ENCODE measurements at places on chromosomes 2 and 18.

DNA sequence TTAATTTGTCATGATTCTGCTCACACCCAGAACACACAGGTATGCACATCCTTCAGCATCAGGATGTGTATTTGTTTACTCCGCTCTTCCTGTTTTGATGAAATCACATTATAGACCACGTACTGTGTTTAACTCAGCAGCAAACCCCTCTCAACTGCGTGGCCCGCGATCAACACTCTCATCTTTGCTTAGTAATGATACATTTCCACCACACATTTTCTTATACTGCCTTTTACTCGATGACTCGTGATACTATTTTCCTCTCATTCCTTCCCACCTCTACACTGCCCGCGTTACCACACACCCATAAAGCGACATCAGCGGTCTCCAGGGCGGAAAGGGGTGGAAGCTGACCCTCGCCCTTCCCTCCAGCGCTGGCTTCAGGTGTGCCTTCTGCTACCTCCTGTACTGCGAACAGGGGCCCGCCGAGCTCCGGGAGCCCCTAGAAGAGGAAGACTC, 1.3 kb downstream of the NETO1 start:
- no peak for DNase-seq

DNA sequence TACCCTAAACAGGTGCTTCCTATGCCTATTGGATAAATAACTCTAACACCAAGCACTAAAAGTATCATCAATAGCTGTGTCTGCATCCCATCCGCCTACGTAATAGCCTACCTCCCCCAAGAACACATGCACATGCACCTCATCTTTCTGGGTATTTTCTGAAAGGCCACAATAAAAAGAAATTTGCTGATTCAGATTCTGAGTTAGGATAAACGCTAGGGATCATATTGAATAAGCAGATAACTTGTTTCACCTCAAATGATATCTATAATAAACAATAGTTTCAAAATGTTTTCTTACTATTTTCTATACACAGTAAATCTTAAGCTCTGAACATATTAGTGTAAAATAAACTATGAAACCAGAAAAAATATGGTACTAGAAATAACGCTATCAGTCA, 112.9 kb downstream of the XIRP2 start:
- no peak for DNase-seq

DNA sequence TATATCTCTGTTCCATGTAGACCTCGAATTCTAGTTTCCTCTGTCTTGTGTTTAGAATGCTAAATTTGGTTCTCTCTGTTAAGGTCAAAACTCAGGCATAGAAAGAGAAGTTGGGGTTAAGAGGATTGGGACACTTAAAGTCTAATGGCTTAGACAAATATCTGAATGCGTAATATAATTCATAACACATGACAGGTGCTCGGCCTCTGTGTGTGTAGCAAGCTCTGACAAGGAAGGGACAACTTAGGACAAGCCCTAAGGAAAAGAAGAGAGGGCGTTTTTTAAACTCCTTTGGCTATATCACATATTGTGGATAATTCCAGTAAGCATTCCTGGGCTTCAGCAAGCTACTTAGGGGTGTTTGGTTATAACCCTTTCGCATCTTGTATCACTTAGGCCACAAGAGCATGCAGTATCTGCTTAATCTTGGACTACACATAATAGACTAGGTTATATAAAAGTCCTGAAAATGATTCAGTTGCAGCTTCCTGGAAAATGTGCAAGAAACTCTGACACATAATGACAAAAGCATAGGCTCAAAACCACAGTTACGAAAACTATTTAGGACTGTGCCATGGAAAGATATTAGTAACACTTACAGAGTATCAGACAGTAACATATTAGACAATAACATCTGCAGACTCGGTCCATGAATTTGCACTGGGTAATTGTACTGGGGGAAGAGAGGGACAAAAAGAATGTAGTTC, 16.1 kb upstream of the CREB1 start:
- no peak for DNase-seq

GRCh38 chr2:176392744-176393414, 123.6 kb downstream of the MTX2 start:
- DNase-seq: no peak

DNA sequence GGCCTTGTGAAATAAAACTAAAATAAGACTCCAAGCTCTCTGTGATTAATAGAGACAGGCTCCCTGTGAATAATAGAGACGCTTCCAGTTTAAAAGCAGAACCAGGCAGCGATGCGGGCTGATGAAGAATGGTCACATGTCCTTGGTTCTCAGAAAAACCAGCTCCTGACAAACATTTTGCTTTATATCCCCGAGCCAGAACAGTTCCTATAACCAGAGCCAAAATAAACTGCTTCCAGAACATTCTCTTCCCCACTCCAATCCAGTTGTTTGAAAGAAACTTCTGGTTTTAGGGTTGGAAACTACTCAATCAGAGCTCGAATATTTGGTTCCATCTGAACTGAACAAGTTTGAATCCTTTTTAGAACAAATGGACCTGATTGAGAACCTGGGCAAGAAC, 213.7 kb downstream of the TSN start:
- no peak for DNase-seq

DNA sequence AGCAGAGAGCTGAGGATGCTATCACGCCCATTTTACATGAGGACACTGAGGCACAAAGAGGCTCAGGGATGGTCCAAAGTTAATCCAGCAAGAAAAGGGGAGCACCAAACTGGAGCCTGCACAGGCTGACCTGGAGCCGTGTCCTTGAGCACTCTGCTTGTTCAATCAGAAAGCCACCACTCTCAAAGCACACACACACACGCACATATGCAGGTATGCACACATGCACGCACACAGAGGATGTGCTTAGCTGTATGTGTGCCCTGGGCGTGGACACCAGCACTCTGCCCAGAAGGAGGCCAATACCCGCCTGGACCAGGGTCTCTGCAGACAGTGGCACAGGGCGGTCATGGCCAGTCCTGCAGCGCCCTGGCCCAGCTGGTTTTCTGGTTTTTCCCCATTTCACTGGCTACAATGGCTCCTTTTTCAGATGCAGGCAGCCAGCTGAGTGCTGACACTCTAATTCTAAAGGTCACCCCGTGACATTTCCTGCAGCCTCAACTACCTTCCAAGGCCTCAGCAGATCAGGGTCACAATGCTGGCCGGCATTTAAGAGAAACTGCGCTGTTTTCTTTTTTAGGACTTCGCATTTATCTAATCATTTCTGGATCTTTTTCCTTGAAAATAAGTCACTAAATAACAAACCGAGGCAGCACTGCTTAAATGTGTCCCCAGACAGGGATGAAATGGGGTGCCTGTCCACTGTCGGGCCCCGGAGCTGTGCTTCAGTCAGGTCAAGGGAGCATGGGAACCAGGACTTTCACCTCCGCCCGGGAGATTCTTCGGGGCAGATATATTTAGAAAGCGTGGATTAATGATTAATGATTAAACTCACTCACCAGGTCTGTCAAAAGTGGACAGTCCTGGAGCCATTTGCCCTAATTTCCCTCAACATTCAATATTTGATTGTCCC, 104.5 kb downstream of the HDAC4 start:
- DNase-seq: no peak

DNA sequence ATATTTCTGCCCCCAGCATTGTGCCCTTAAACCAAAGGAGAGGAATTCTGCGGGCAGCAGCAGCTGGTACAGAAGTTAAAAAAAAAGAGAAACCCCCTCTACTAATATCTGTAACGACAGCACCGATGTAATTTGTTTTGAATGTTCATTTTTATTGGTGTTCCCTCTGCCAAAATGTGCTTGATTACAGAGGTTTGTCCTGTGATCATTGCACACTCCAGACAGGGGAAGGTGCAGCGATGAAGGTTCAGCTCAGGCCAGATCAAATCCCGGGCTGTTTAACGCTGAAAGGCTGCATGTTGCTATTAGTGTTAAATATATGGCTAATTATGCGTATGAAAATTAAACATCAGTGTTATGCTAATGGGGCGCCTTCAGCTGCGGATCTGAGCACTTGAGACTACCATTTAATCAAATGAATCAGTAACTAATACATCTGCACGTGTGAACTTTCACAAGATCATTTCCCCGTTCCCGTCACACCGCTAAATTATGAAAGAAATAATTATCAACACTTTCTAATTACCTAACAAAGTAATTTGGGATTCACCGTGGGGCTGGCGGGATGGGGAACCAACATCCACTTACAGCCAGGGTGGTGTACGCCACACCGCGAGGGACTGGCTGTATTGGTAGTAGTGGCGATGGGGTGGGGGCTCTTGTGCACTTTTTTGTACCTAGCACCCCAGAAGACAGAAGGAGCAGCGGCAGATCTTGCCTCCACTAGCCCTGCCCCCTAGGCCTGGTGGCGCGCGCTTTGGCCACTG, 1.5 kb upstream of the DLX1 start:
- DNase-seq: no peak

GRCh38 chr2:1256632-1257324, 156.5 kb upstream of the TPO start:
- DNase-seq: no peak

Data from Peyer's patch (tissue), 4 donors.